Stimulated activated effector memory CD8-positive, alpha-beta T cell treated with anti-CD3 and anti-CD28 coated beads, Interleukin-12 subunit alpha, Interleukin-12 subunit beta, amount 100 ng/mL, for 72 hours (primary cell): ENCODE measurements at places on chromosomes 5 and 9.

DNA sequence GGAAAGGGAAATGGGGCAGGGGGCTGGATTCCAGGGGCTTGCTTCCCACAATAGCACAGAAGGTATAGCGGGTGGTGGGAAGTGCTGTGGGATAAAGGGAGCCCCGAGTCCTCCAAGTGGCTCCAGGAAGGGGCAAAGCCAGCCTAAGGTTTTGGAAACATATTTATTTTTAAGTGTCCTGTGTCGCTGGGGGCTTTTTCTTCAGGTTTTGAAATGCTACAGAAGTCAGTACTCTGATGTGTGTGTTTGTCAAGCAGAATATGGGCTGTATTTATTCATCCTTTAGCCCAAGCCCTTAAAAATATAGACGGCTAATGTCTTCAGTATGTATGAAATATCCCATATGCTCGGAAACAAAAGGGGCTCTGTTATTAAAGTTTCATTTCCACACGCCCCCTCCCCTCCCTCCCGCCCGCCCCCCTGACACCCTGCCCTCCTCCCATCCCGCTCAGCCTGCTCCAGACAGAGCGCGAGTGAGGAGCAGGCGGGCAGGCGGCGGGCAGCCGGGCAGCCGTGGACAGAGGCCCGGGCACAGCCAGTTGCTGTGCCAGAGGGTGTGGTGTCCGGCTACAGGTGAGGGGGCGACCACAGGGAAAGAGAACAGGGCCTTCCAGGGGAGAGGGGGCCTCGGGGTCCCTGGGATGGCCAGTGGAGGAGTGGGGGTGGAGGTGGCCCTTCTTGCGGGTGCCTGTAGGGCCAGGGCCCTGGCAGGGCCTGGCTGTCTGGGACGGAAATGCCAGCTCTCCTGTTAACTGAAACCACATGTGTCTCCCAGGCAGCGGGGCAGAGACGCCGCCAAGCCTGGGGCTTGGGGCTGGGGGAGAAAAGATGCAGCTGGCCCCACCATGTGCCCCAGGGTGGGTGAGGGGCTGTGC lies 39.6 kb upstream of the SYNPO start:
- DNase-seq: no peak

GRCh38 chr5:113017881-113018635 lies 41.5 kb downstream of the DCP2 start:
- no peak for DNase-seq

DNA sequence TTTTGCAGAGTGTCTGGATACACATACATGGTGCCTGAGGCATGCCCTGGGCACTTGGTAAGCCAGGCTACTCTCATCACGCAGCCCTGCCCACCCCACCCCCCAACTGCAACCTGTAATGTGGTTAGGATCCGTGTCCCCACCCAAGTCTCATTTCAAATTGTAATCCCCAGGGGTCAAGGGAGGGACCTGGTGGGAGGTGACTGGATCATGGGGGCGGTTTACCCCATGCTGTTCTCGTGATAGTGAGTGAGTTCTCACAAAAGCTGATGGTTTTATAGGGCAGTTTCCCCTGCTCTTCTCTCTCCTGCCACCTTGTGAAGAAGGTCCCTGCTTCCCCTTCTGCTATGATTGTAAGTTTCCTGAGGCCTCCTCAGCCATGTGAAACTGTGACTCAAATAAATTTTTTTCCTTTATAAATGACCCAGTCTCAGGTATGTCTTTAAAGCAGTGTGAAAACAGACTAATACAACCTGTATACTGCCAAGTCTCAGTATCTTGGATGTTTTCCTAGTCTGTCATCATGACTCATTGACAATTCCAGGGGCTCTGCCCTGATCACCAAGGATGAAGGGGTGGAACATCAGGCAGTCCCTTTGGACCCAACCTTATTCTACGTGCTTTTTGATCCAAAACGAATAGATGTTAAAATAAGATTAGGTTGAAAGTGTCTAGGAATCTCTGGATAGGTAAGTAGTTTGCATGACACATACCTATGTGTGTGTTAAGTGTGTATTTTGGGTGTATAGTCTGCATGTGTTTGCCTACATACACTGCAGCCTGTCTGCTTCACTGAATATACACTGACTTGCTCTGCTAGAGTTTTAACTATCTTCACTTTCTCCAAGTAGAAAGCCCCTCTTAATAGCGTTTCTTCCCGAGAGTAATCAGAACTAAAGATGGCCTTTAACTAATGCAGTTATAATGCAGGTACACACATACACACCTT lies 293.8 kb downstream of the SLIT3 start:
- no peak for DNase-seq

DNA sequence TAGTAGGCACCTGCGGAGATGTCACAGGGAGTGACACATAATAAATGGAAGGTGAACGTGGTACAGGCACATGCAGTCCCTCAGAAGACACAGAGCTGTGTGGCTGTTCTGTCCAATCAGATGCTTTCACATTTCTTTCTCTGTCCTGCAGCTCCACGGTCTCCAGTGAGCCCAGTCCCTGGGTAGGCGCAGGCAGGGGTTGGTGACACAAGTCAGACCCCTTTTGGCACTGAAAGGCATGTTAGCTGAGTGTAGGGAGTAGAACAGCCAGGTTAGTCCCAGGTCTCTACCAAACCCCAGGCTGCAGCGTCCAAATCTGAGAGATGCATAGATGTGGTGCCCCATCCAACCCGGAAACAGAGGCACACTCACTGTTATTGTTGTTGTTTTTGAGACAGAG lies 2.8 kb downstream of the SLC31A2 start:
- no peak for DNase-seq

- no peak for DNase-seq
These were observed 15.6 kb upstream of the IRF1 start for GRCh38 chr5:132506094-132506692.
